Heart left ventricle (tissue), 16 donors: ENCODE measurements at places on chromosomes 2 and 18. TPM values are rescaled to one million over a fixed set of nuclear protein-coding genes. Genes with fewer than 3 reads are reported as not detected.

The SP5 gene
- 0.23 TPM for polyA plus RNA-seq

DNA sequence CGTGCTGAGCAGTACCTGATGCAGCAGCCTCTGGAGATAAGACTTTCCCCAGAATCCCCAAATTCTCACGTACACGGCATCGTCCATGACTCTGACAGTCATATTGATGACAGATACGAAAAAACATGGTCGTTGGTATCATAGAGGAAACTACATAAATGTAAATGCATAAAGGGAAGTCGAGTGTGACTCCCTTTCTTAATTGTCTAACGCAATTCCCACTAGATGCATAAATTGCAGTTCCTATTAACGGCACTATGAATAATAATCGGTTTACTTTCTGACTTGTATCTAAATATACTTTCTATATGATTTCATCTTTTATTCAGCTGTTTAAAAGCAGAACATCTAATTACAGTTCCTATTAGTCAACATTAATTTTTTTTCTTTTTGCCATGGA is 322.6 kb upstream of the REV1 start:
- no peak for DNase-seq

The HRH4 gene
- not detected for polyA plus RNA-seq

GRCh38 chr2:232649033-232649432 is 15.6 kb downstream of the EFHD1 start:
- no peak for DNase-seq

DNA sequence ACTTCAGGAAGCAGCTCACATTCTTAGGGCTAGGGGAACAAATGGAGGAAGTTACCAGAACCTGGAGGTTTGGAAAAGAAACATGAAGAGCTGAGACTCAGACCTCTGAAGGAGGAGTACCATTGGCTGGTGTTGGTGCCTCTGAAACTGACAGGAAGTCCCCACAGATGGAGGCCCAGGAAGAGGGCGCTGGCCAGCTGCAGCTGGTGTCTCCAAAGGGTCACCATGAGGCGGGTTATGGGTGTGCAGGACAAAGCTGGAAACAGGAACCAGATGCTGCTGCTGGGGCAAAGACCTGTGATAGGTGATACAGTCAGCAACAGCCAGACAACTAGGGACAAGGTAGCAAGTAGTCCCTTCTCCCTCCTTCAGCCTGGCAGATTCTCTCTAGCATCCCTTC is 136.5 kb upstream of the SERPINE2 start:
- DNase-seq = no peak

DNA sequence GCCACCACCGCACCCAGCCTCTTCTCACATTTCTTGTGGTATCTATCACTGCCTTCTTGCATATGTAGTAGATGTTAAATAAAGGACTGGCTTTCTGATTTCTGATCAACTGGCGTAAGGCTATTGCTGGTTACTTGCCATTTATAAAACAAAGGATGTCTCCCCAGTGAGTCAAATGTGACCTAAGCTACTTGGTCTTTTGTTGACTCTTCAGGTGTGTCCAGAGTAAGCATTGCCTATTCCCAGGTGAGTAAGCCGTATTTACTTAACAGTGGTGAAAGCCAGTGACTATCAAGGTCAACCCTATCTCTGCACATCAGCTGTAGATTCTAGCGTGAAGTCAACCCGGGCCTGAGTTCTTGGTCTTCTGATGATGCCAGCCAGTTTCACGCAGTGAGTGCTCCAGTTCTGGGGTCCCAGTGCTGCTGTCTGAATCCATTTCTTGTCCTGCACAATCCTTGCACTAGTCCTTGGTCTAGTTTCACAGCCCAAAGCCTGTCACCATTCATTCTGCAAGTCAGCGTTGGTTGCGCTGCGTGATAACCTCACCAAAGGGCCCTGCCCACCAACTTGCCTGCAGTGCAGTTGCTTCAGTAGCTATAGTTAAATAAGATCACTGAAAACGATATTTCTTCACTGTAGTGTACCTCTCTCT is 120.2 kb downstream of the GBX2 start:
- no peak for DNase-seq

The SKOR2 gene
- not detected for polyA plus RNA-seq

GRCh38 chr2:39252888-39253518 is 9.2 kb upstream of the CDKL4 start:
- no peak for DNase-seq

GRCh38 chr2:125852364-125852763 is 803.6 kb upstream of the GYPC start:
- DNase-seq = no peak

GRCh38 chr2:109472331-109472959 is 141.3 kb downstream of the SEPTIN10 start:
- DNase-seq = no peak

The GPR55 gene
- not detected for polyA plus RNA-seq
